ENCODE measurements at places on chromosomes 2 and 18. TPM values are rescaled to one million over a fixed set of nuclear protein-coding genes. Genes with fewer than 3 reads are reported as not detected.

DNA sequence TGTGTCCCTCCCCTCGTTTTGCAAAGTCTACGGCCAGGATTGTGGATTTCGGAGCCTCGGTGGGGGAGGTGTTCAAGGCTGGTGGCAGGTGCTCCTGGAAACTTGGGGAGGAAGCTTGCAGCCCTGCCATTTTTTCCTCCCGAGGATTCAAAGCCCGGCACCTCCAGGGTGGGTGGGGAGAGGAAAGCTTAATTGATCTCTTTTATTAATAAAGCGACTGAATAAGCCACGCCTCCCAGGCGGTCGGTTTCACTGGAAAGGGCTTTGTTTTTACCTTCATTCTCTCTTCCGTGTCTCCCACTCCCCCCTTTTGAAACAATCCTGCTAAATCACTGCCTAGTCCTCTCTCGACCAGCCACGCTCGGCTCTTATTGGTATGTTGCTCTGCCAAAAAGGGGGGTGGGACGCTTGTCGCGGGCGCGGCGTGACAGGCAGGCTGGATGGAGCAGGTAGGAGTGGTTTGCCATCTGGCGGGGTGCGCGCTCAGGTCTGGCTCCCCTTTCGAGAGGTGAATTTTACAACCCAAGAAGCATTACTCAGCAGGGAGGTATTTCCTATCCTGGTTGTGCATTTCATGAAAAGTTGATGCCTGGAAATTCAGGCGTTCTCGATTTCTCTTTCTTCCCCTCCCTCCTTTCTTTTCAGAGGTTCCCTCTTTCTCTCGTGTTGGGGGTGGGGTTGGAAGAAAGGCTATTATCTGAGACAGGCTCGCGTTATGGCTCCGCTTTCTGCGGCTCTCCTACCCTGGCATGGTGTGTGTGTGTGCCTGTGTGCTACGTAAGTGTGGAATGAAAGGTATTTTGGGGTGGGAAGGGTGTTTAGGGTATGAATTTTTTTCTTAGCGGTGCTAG is 1.4 kb downstream of the NEDD4L start:
- H3K4me3 ChIP-seq: peak overlapping the region; percentile 93
- no peaks in the 10 kb centered on the region for H3K36me3 ChIP-seq
- H3K27ac ChIP-seq: peak overlapping the region; percentile 77
- DNase-seq: peak; percentile 65
- H3K4me1 ChIP-seq: no peaks in the 10 kb centered on the region
- no peaks in the 10 kb centered on the region for H3K27me3 ChIP-seq

DNA sequence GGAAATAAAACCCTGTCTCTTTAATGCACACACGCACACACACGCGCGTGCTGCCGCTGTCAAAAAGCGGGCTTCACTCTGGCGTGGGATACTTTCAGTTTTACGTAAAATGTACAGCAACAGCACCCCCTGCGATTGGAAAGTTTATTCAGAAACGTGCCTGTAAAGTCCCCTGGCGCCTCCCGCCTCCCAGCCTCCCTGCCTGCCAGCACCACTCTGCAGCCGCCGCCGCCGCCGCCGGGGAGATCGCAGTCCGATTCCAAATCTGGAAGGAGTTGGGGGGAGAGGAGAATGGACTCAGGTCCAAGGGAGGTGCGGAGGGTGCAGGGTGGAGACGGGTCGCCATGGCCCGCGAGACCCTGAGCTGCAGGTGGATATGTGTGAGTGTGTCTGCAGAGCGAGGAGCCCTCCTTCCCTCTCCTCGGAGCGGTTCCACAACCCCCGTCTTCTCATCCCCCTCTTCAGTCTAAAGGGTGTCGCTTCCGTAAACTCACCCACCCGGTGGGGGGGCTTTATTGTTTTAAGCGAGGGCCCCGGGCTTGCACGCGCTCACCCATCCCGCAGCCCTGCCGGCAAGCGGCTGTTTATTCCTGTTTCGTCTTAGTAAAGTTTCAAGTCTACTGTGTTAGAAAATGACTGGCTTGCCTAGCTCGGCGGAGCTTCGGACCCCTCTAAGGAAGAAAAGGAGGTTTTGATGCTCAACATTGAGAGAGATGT is 1.8 kb upstream of the BCL11A start:
- H3K27me3 ChIP-seq: no peaks in the 10 kb centered on the region
- peaks cover 39% of the 10 kb centered on the region for H3K4me1 ChIP-seq
- DNase-seq: peak; percentile 75

- H3K4me3 ChIP-seq: no peak overlapping the region
- peaks cover 16% of the 10 kb centered on the region for H3K4me1 ChIP-seq
- peak overlapping the region; percentile 18 for H3K27ac ChIP-seq
- DNase-seq: no peak
- no peaks in the 10 kb centered on the region for H3K27me3 ChIP-seq
Measured at GRCh38 chr2:28406276-28407096, 13.8 kb downstream of the FOSL2 start.

DNA sequence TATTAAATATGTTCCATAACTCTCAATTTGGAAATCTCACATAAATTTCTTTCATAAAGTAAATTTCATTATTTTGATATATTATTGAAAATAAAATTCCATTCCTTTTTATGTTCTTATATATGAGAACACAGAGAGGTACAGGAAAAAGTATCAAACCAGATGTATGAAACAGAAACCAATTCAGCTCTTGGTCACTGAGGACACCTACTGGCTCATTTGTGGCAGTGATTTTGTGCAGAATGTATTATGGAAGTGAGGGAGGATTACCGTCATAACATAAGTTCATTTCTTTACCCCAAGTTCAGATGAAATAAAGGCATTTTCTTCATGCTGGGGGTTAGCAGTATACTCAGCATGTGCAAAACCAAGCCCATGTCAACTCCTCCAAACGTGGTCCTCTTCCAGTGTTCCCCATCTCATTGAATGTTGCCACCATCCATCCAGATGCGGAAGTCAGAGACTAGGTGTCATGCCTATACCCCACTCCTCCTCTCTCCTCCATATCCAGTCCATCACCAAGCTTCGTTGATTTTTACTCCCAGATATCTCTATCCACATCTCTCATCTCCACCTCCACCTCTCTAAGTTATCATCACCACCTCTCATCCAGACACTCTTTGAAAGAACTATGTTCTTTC is 41.7 kb upstream of the MALL start:
- DNase-seq: no peak
- peaks cover 3% of the 10 kb centered on the region for H3K4me1 ChIP-seq
- H3K27ac ChIP-seq: no peak overlapping the region
- no peaks in the 10 kb centered on the region for H3K36me3 ChIP-seq
- no peaks in the 10 kb centered on the region for H3K27me3 ChIP-seq

DUSP19 gene
- 1.1 TPM for total RNA-seq

DNA sequence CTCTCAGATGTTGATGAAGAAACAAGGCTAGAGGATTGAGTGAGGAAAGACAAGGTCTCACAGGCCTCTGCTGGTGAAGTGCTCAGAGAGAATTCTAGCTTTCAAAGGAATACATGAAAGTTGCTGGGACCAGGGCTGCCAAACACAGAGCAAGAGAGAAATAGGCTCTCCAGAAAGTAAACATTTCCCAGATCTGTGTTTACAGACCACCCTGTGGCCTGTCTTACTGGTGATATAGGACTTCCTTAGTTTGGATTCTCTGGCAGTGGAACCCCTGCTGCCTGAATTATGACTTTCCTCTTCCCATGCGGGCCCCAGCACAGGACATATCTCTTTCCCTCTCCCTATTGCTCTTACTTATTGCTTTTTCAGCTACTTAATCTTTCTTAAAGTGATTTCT is 64.5 kb downstream of the TACR1 start:
- no peak for DNase-seq
- no peak overlapping the region for H3K27ac ChIP-seq
- H3K36me3 ChIP-seq: no peaks in the 10 kb centered on the region
- no peak overlapping the region for H3K4me3 ChIP-seq

GRCh38 chr2:133790711-133791110 is 222.4 kb upstream of the NCKAP5 start:
- no peak overlapping the region for H3K4me3 ChIP-seq
- DNase-seq: no peak
- no peak overlapping the region for H3K27ac ChIP-seq
- no peaks in the 10 kb centered on the region for H3K36me3 ChIP-seq

DNA sequence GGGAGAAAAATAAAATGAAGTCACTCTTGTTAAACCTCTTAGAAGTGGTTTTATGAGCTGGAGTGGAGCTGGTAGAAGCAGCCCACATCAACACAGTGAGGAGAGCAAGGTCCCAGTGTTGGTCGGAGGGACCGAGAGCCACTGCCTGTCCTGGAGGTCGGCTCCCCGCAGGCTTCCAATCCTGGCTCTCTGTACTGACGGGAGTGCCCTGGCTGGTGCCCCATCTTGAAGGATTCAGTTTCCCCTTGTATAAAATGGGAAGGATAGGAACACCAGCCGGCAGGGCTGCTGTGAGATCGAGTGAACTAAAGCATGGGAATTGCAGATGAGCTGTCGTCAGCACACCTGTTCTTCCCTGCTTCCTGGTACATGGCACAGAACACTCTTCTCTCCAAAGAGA is 104.3 kb upstream of the ID2 start:
- no peaks in the 10 kb centered on the region for H3K27me3 ChIP-seq
- no peak overlapping the region for H3K27ac ChIP-seq
- no peaks in the 10 kb centered on the region for H3K36me3 ChIP-seq
- peak; percentile 29 for DNase-seq
- peaks cover 9% of the 10 kb centered on the region for H3K4me1 ChIP-seq
